ENCODE measurements at places on chromosomes 13 and 19.
A peak's percentile ranks its signal among the peaks of the same experiment; 100 is the strongest.

GRCh38 chr19:6811906-6812305 is 39.4 kb downstream of the VAV1 start:
- DNase-seq: no peak

- DNase-seq: no peak
Observed at GRCh38 chr19:6699935-6700334, 20.5 kb downstream of the C3 start.

DNA sequence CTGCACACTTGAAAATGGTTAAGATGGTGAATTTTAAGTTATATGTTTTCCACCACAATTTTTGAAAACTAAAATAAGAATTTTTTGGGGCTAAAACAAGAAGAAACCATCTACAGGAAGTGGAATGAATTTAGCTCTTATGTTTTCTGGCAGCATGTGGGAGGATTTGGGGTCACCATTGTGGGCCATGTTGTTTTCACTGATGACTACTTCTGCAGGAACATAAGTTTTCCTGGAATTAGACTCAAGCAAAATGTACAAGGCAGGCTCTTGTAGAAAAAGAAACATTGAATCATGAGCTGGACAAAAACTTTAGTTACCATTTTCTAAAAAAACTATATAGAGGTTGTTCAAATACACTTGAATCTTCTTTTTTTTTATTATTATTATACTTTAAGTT is 125.3 kb upstream of the C1QTNF9B start:
- no peak for DNase-seq

DNA sequence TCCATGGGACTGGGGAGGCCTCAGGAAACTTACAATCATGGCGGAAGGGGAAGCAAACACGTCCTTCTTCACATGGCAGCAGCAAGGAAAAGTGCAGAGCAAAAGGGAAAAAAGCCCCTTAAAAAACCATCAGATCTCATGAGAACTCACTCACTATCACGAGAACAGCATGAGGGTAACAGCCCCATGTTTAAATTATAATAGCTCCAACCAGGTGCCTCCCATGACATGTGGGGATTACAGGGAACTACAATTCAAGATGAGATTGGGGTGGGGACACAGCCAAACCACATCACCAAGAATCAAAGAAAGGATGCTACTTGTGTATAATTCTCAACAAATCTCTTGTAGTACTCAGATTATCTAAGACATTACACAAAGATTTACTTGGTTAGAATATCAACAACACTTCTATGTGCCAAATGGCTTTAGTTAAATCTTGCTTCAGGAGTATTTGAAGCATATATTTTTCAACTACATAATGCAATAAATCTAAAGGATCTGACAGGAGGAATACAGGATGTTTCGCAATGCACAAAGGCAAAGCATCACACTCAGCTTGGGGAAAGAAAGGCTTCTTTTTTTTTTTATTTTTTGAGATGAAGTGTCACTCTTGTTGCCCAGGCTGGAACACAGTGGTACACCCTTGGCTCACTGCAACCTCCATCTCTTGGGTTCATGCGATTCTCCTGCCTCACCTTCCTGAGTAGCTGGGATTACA is 180.0 kb downstream of the LHFPL6 start:
- no peak for DNase-seq

- DNase-seq: no peak
Observed at GRCh38 chr19:1924320-1924961, 16.5 kb upstream of the CSNK1G2 start.

DNA sequence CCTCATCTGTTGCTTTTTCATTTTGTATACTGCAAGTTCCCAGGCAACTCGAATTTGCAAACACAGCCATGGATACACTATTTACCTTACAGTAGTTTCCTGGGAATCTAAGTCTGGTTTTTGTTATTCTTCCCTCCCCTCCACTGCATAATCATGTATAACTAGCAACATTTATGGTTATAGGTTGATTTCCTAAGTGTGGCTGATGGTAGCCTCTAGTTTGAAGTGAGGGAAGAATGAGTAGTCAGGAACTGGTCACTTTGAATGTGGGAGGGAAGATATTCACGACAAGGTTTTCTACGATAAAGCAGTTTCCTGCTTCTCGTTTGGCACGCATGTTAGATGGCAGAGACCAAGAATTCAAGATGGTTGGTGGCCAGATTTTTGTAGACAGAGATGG is at the start of gene KCNRG:
Gene KCNRG (plus strand): TSS at position 187 of the 400 bp plus-strand sequence. CDS start 50 bp downstream, at position 237.
- no peak for DNase-seq

DNA sequence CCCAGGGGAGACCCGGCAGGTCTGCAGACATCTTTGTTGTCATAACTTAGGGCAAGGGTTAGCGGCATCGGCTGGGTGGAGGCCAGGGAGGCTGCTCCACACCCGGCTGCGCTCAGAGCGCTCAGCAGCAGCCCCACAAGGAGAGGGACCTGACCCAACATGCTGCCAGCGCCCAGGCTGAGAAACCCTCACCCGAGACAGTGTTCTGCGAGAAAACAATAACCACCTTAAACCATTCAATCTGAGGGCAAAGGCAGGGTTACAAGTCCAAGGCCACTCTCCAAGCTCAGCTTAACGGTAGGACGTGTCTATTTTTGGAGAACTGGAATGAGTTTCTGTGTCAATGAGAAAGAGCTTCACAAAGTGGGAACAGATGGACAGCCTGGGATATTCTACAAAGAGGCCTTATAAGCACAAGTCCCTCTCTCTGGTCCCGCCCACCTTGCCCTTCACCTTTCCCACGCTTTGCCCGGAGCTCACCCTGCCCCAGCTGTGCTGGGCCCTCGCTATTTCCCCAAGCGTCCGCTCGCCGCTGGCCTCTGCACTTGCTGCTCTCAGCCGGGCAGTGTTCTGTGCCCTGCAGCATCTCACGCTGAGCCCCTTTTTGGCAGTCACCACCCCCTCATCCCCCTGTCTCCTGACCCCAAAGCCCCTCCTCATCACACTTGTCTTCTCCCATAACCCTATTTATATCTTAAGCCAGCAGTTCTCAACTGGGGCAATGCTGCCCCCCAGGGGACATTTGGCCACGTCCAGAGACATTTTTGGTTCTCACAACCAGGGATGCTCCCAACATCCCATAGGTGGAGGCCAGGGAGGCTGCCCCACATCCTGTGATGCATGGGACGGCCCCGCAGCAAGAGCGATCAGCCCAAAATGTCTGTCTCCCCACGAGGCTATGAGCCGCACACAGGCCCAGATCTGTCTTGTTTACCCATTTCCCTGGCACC is 17.6 kb downstream of the PPP1R12C start:
- DNase-seq: no peak

GRCh38 chr19:34932494-34932893 is 5.8 kb downstream of the ZNF30 start:
- DNase-seq: no peak

- peak; percentile 73 for DNase-seq
Observed at GRCh38 chr13:30739761-30740642, 4.7 kb downstream of the ALOX5AP start.

GRCh38 chr13:31963631-31964030 is 67.9 kb upstream of the FRY start:
- no peak for DNase-seq

DNA sequence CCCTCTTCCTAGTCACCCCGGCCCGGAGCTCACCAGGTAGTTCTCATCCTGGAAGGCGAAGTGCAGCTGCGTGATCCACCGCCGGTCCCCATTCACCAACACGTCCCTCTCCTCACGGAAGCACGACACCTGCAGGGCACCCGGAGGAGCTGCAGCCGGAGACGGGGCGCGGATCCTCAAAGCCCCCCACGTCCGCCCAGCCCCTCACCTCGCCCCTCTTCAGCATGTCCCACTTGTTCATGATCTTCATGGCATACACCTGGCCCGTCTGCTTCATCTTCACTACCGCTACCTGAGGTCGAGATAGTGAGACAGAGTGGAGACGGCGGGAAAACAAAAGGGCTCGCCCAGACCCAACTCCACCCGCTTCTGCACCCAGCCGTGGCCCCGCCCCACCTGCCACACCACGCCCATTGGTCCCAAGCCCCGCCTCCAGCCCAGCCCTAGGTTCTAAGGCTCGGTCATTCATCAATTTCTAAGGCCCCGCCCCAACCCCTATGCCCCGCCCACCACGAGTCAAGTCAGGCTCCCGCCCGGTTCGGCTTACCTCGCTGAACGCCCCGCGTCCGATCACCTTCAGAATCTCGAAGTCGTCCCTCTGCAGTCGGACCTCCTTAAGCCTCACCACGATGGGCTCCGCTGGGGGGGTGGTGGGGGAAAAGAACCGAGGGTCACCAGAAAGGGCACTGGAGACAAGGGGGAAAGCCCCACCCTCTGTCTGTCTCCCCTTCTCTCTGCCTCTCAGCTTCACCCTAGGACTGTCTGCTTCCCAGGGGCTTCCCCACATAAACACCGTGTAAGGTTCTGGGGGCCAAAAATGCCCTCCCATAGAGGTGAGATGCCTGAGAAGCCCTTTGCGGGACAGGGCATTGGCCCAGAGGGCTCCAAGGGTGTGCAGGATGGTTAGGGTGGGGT is 2.8 kb downstream of the DMPK start:
- peak; percentile 99 for DNase-seq

Data from stimulated activated CD8-positive, alpha-beta memory T cell treated with anti-CD3 and anti-CD28 coated beads, Interleukin-4, amount 100 ng/mL, for 48 hours (primary cell).